Caco-2 (cell line): ENCODE measurements at places on chromosomes 11 and 22. TPM values are rescaled to one million over a fixed set of nuclear protein-coding genes. Genes with fewer than 3 reads are reported as not detected.

- no peak for DNase-seq
Observed at GRCh38 chr11:127531167-127531566, 530.6 kb upstream of the KIRREL3 start.

GRCh38 chr11:77418971-77419597, 54.8 kb downstream of the PAK1 start:
- DNase-seq, result no peak

DNA sequence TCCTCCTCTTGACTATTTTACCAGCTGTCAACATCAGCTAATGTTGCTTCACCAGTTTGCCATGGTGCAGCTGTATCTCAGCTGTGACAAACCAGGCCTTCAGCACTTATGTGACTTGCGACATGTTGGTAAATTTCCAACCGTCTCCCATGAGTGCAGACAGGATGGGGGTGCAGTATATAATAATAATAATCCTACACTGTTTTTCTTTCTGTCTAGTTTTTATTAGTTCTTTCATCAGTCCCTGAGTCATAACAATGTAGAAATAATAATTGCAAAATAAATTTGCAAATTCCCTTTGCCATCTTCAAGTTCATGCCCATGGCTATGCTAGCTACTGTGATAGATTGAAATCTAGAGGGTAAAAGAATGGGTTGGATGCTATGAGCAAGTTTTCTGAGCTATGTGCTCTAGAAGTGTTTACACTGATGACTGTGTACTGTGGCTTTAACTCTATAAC, 4.9 kb downstream of the MMP13 start:
- no peak for DNase-seq

GRCh38 chr11:2724104-2724503, 24.3 kb upstream of the KCNQ1OT1 start:
- DNase-seq, result no peak

- no peak for DNase-seq
Observed at GRCh38 chr11:109590782-109591181, 168.8 kb downstream of the C11orf87 start.

DNA sequence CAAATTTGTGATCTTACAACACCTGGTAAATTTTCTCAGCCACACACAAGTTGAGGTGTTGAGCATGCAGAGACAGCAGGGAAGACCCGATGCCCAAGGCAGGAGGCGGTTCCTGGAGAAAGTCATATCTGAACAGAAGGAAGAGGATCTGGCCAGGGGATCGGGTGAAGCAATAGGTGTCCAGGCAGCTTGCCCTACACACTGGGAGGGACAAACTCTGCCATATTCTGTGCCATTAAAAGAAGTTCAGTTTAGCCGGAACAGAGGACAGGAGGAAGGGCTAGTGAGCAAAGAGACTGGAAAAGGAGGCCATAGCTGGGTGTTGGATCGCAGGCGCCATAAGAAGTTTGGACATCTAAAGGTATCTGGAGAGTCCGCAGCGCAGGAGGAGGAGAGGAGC, 76.5 kb downstream of the TMPRSS5 start:
- no peak for DNase-seq

The HORMAD2 gene
- 2.4 and 3.1 TPM in 2 replicates for total RNA-seq
